CD4-positive, alpha-beta T cell treated with Interleukin-4 for 4 hours (primary cell): ENCODE measurements at places on chromosomes 2 and 18.

DNA sequence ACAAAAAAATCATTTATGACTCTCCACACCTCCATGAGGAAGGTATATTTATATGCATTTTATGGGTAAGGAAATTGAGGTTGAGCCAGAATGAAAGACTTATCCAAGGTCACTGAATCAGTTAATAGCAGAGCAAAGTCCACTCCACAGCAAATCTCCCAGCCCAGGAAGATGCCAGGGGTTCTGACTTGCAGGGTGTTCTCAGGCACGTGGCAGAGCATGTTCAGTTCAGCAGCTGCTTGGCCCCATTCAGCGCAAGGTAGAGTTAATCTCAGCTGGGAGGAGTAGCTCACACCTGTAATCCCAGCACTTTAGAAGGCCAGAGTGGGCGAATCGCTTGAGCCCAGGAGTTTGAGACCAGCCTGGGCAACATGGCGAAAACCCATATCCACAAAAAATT lies 17.8 kb upstream of the DGKD start:
- no peak for DNase-seq

- DNase-seq: no peak
Measured at GRCh38 chr18:21444465-21445212, 155.9 kb downstream of the ESCO1 start.

DNA sequence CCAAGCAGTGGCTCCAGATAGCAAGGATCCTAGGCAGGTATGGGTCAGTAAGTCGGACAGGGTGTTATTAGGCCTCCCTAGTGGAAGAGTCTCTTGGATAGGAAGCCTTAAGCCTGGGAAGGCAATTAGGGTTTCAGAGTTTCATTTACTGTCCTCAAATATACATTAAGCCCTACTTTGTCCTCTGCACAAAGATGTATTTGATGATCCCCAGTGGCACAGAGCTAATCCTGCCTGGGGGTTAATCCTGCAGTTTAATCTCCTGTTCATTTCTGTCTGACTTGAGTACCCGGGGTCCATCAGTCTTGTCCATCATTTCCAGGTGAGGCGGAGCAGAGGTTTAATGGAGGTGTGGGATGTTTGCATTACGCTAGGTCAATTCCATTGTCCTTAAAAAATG lies 62.0 kb downstream of the MTCL1 start:
- no peak for DNase-seq

DNA sequence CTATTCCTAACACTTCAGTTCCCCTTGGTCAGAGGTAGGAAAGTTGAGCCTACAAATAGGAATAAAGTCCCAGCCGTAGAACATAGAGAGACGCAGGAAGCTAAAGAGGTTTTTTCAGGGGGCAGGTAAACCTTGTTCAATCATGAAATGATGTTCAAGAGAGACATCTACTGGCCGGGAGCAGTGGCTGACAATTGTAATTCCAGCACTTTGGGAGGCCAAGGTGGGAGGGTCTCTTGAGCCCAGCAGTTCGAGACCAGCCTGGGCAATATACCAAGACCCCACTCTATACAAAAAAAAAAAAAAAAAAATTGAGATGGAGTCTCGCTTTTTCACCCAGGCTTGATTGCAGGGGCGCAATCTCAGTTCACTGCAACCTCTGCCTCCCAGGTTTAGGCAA lies 66.7 kb upstream of the DNAJC10 start:
- DNase-seq: no peak

GRCh38 chr2:172806996-172807395 lies 71.4 kb downstream of the RAPGEF4 start:
- DNase-seq: no peak

- DNase-seq: no peak
Measured at GRCh38 chr2:188884517-188884916, 89.7 kb upstream of the COL3A1 start.

GRCh38 chr2:82239176-82239575 lies 1934.6 kb upstream of the LRRTM1 start:
- DNase-seq: no peak

DNA sequence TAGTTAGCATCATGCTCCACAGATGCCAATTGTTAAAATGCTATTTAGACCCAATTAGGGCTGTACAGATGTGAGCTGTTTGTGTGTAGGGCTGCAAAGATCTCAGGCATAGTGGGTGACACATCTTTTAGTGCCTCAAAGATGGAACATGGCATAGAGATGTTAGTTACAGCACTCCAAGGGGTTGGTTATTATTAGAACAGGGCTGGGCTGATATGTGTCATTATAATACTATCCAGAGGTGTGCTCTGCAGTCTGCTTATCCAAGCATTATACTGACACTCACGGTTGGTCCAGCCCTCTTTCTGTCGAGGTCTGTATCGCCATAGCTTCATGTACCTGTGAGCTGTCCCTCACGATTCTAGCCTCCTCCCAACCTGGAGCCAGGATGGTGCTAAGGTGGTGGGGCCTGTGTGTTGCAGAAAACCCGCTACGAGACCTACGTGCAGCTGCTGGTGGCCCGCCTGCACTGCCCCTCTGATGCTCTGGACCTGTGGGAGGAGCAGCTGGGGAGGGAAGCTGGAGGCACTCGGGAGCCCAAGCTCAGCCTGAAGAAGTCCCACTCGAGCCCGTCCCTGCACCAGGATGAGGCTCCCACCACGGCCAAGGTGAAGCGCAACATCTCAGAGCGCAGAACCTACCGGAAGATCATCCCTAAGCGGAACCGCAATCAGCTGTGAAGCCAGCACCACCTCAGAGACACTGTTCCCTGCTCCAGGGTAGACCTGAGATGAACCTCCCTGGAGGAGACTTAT lies 27.1 kb downstream of the PSD4 start:
- no peak for DNase-seq

DNA sequence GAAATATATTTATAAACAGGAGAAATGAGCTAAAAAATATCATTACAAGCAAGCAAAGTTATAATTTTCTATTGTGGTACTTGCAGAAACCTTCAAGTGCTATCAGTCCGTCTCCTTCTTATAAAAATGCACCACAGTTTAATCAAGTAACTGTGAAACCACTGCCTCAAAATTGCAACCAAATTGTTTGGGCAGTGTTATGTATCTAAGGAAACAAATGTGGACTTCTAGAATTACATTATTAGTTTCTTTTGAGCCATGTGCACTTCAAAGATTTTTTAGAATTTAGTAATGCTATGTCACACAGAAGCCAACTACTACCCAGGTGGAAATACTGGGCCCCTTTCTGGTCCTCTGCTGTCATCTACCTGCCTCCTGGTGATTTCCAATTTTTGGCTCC lies 495.6 kb downstream of the NYAP2 start:
- no peak for DNase-seq

DNA sequence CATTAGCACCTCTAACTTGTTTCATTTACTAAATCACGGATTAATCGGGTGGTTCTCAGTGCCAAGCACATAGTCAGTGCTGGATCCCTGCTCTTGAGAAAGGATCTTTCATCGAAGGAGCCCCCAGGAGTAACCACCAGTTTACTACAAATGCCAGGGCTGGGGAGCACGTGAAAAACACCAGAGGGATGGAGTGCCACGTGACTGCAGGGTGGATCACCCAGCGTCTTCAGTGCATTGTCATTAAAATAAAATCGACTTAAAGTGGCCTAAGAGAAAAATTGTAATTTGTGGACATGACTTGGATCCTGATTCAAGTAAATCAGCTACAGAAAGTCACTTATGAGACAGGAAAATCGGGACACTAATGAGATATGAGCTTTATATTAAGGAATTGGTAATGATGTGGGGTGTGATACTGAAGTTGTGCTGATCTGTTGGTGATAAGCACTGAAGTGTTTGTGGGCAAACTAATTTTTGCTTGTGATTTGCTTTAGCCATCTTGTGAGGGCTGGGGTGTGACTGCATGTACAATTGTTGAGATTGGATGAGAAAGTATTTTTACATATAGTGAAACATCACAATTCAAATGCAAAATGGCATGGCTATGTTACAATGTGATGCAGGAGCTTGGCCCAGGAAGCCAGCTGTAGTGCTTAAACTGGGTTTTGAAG lies 63.8 kb downstream of the NCK2 start:
- no peak for DNase-seq

- no peak for DNase-seq
Measured at GRCh38 chr2:171652416-171652785, 34.9 kb upstream of the DYNC1I2 start.

GRCh38 chr2:86235196-86235980 lies 36.1 kb downstream of the MRPL35 start:
- DNase-seq: no peak

- DNase-seq: no peak
Measured at GRCh38 chr2:46119453-46119852, 177.8 kb upstream of the EPAS1 start.

- no peak for DNase-seq
Measured at GRCh38 chr2:220014961-220015360, 387.5 kb downstream of the SLC4A3 start.

GRCh38 chr2:223542501-223542900 lies 59.7 kb downstream of the SCG2 start:
- no peak for DNase-seq

GRCh38 chr18:74412116-74412880 lies 44.8 kb downstream of the DIPK1C start:
- DNase-seq: no peak

GRCh38 chr2:85353876-85354285 lies 447 bp downstream of the RETSAT start:
- DNase-seq: peak; percentile 10

DNA sequence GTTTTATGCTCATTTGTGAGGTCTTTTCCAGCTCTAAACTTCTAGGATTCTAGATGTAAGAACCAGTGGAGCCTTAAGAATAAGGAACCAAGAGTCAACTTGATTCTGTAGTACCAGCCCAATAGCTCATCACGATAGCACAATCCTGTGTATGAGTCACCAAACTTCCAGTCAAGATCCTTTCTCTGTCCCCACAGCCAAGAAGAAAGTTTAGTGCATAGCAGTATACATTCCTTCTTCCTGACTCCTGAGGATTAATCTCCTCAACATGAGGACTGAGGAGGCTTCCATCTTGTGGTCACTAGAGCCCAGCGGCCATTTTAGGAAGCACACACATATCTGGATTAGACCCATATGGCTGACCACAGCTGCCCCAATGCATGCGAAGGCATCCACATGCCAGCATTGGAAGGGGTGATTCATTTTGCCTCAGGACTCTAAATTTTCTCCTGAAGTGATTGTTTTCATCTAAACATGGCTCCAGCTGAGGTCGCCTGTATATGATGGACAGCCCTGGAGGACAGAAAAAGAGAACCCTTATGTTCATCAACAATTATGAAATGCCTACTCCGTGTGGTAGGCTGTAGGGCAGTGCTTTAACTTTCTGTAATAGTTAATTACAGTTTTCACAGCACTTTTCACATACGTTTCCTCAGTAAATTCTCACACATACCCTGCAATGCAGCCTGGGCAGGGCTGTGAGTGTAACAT lies 53.5 kb downstream of the RASGRP3 start:
- DNase-seq: no peak

GRCh38 chr2:18362696-18363095 lies 197.8 kb downstream of the RDH14 start:
- no peak for DNase-seq

GRCh38 chr2:239040152-239040761 lies 192.4 kb downstream of the TWIST2 start:
- no peak for DNase-seq

DNA sequence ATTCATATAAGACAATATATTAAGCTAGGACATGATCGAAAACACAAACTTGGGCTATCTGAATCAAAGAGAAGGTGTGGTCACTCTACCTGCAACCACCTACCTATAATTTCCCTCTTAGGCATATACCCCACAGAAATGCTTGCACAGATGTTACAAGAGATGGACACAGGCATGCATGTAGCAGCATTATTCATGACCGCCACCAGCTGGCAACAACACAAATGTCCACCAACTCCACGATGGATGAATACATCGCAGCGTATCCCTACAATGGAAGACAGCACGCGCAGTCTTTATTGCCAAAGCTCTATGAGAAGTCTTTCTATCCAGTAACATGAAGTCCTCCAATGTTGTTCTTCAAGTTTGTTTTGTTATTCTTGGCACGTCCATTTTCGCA lies 90.8 kb downstream of the ARL4C start:
- no peak for DNase-seq

GRCh38 chr2:216711348-216711747 lies 16.0 kb upstream of the IGFBP5 start:
- no peak for DNase-seq

- DNase-seq: no peak
Measured at GRCh38 chr2:124289615-124290014, 264.5 kb downstream of the CNTNAP5 start.

- no peak for DNase-seq
Measured at GRCh38 chr2:201404699-201405280, 46.5 kb downstream of the TRAK2 start.

DNA sequence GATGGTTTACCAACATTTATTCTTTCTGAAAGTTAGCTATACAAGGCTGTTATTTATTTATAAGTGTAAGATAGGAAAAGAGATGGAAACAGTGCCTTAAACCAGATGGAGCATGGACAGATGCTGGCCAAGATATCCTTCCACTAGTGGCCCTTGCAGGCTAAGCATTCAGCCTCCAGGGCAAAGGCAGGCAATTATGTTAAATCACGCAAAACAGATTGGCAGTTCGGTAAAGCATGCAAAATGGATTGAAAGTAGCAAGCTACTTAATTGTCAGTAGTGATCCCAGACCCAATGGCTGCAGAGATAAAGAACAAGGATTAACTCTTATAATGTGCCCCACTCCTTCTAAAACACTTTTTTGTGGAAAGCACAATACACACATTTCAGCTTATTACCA lies 105.4 kb upstream of the MAP4K3 start:
- DNase-seq: no peak
